ENCODE measurements at places on chromosomes 3 and 15. TPM values are rescaled to one million over a fixed set of nuclear protein-coding genes. Genes with fewer than 3 reads are reported as not detected.

The PLA1A gene
- not detected for total RNA-seq

The ADGRG7 gene
- total RNA-seq, result not detected

The SMCO1 gene
- total RNA-seq, result not detected

DNA sequence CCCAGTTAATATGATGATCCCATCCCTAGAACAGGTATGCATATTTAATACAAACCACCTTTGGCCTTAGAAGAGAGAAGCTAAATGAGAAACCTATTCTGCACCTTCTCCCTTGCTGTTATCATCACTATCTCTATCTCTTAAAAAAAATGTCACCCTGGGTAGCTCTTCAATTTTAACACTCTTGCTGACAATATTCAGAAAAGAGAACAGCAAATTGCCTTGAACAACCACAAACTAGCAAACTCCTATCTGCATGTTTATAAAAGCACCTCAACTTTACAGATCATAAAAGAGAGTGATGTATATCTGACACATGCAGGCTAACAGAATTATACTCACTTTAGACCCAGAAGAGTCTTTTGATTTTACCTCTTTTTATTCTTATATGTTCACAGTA is 7.4 kb downstream of the TOP2B start:
- peaks cover 44% of the 10 kb centered on the region for H3K4me1 ChIP-seq
- H3K36me3 ChIP-seq, result no peaks in the 10 kb centered on the region
- H3K27me3 ChIP-seq, result no peaks in the 10 kb centered on the region
- no peak overlapping the region for H3K27ac ChIP-seq
- no peak overlapping the region for H3K4me3 ChIP-seq

DNA sequence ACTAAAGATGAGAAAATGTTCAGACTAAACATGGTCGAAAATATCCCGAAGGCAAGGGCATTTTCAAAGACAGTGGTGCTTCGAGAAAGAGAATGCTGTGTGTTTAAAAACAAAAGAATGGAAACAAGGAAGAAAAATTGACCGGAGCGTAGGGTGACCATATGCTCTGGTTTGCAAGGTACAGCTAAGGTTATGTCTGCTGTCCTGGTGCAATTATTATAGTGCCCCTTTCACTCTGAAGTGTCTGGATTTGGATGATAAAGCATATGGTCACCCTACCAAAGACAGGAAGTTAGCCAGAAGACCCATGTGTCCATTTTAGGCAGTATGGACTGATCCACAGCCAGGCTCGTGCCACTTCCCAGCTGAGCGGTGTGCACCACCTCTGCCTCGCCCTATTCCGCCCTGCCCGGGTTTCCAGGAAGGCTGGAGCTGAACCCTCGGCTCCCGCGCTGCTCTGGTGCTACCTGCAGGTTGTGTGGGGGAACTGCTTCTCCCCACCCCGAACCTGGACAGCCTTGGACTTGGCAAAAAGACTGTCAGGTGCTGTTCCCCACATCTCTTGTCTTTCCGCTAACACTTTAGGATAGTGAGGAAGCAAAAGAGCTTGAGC is 25.2 kb downstream of the GOLGA6D start:
- H3K4me1 ChIP-seq, result peaks cover 17% of the 10 kb centered on the region
- H3K27me3 ChIP-seq, result peaks cover 57% of the 10 kb centered on the region
- no peaks in the 10 kb centered on the region for H3K36me3 ChIP-seq
- H3K27ac ChIP-seq, result no peak overlapping the region
